ENCODE measurements at places on chromosomes 3 and 15.

DNA sequence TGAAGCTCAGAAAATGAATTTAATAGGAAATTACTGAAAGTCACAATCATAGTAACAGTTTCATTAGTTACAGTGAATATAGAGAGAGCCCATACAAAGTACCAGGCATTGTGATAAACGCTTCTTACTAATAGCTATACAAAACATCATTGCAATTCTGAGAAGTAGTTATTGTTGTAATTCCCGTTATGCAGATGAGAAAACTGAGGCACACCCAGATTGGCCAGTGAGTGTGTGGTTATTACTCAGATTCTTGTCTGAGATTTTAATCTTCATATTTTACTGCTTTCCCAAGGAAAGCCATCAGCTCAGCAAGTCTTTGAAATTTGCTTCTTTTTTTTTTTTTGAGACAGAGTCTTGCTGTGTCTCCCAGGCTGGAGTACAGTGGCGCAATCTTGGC lies 14.3 kb downstream of the FLNB start:
- no peak for DNase-seq

GRCh38 chr3:124903896-124904834 lies 17.0 kb upstream of the ITGB5 start:
- DNase-seq, result no peak

DNA sequence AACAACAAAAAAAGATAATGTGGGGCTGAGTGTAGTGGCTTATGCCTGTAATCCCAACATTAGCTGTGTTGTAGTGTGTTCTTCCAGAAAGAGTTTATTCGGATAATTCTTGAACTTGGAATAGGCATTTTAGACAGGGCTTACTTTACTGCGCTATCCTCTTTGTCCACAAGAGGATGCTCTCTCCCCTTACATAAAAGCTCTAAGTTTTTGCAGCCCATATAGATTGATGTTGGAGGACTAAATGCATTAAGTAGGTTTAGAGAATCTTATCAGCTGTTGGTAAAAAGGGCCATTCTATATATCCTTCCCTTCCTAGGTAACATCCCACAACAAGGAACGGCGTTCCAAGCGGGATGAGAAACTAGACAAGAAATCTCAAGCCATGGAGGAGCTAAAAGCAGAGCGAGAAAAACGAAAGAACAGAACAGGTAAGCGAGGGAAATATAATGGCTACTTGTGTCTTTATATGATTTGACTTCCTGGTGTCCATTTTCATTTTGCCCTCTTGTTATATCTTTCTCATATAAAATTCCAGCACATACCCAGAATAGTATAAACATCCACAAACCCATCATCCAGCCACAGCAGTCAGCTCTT lies 27.8 kb upstream of the ITPKA start:
- DNase-seq, result no peak

- no peak for DNase-seq
Observed at GRCh38 chr15:85280203-85280602, 100.2 kb upstream of the AKAP13 start.

GRCh38 chr15:22949074-22949547 lies 31.1 kb downstream of the CYFIP1 start:
- no peak for DNase-seq

- no peak for DNase-seq
Observed at GRCh38 chr15:70337277-70338186, 239.8 kb upstream of the TLE3 start.

- DNase-seq, result no peak
Observed at GRCh38 chr3:110743202-110743601, 328.4 kb upstream of the NECTIN3 start.

GRCh38 chr3:40143283-40144090 lies 166.0 kb upstream of the EIF1B start:
- DNase-seq, result no peak

All from stimulated activated CD4-positive, alpha-beta T cell treated with anti-CD3 and anti-CD28 coated beads, Interleukin-2, amount 100 ng/mL, for 24 hours (primary cell).